ENCODE measurements at places on chromosomes 4 and X.

DNA sequence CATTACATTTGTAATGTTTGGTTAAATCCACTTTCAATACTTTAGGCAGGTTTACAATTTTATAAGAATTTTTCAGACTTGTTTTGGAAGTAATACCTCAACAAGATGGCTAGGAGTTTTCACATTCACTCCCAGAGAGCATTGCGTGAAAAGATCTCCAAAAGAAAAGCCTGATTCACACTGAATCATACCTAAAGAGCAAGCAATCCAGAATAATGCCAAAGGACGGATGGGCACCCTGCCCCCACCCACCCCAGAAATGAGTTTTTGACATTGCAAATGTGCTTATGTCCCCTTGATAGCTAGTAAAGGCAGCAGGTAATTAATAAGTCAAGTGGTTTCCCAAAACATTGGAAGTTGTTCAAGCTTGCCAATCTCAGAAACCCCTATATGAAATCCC is 557.7 kb upstream of the TENM3 start:
- DNase-seq: no peak

- DNase-seq: no peak
Measured at GRCh38 chr4:95676190-95676589, 127.4 kb upstream of the UNC5C start.

- no peak for DNase-seq
Measured at GRCh38 chrX:10230222-10230621, 73.4 kb downstream of the CLCN4 start.

DNA sequence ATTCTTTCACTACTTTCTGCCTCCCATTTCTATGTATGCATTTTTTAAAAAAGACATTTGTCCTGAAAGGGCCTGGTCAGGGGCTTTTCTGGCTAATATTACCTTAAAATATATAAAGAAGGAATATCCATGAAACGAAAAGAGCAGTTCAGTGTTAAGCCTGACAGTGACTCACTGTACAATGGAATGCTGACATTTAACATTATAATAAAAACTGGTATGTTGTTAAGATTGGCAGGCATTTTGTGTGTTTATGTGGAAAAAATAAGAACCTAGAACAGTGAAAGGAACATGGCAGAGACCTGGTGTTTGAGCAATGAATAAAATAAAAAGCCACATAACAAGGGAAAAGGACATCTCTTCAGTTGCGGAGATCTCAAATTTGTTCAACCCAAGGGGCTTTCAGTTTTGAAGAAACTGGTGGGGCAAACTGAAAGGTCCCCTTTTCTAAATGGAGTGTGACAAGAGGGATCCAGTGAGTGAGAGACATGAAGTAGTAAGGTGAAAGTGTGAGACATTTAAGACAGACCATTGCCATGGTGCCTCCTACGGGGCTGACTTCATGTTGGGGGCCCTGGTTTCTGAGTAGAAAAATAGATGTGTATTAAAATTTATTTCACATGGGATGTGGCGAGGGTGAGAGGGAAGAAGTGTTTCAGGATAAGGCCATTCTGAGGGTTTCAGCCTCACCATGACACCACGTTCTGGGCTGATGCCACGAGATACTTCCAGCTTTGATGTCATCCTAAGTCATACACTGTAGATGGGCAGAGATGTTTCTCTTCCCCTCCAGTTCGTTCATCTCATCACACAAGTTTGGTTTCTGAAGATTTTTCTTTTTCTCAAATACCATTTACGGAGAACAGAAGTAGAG is 324.9 kb downstream of the PPP3CA start:
- no peak for DNase-seq

- no peak for DNase-seq
Measured at GRCh38 chr4:189048119-189048518, 892.6 kb upstream of the FRG1 start.

DNA sequence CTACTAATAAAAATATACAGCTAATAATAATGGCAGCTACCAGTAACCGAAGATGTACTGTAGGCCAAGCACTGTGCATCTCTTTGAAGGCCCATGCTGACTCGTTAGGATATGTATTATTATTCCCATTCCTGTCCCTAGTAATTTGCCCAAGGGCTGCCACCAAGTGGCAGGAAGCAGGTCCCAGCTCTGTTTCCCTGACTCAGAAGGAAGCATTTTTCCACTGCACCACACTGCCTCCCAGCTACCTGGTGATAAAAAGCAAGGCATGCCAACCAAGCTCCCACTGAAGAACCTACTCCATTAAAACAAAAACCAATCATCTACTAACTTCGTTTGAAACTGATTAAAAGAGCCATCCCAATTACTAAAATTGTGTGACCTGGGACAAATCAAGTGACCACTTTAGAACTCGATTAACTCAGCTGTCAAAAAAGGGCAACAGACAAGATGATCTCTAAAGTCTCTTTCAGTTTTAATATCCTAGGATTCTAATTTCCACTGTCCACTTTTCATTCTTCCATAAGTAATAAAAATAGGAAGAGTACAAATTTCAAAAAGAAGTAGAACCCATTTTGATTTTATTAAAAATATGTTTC is 24.3 kb upstream of the PGM2 start:
- DNase-seq: no peak

- no peak for DNase-seq
Measured at GRCh38 chr4:70334681-70335080, at the start of gene CABS1. CABS1 (plus strand) TSS chr4:70334981; CDS start chr4:70335040, 59 bp downstream.

DNA sequence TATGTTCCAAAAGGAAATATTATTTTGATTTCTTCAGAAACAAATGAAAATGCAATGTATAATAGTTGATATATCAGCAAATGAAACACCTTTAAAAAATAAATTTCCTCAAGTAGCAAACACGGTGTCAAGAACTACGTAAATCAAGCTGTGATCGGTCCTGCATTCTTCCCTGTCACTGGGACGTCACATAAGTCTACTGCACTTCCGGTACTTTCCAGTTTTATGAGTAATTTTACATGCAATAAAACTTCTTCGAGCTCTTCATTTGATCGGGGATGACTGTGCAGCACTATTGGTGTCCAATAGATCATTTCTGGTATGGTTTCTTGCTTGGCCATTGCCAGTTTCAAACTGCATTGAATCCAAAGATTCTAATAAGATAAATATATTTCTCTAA is 114.0 kb upstream of the VEGFC start:
- DNase-seq: no peak

DNA sequence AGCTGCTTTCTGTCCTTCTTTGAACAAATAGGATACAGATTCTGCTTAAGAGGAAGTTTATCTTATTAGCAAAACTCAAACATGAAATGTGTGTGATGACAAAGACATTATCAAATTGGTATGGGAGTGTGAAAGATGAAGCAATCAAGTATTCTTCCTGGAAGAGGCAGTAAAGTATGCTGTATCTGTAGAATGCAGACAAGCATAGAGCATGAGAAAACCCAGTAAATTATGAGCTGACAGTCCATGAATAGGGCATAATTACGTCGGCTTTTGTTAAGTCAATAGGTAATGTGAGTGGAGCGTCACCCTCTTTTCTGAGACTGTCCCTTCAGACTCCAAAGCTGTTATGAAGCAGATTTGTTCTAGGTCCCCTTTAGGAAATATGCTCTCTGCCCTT is 458.6 kb upstream of the NWD2 start:
- no peak for DNase-seq

DNA sequence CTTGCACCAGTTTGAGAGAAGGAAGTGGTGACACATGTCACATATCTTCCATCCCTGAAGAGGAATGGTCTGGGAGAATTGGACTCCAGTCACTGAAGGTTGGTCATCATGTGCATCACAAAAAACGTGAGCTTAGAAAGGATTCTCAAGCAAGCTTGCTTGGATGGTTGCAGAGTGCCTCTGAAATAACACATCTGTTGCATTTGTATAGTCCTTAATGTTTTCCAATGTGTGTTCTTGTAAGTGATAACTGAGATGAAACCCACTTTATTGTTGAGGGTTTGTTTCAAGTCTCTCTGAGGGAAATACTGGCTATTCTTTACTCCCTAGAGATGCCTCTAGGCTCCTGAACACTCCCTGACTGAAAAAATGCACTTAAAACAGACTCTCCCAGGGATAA is 184.5 kb upstream of the MBNL3 start:
- no peak for DNase-seq

DNA sequence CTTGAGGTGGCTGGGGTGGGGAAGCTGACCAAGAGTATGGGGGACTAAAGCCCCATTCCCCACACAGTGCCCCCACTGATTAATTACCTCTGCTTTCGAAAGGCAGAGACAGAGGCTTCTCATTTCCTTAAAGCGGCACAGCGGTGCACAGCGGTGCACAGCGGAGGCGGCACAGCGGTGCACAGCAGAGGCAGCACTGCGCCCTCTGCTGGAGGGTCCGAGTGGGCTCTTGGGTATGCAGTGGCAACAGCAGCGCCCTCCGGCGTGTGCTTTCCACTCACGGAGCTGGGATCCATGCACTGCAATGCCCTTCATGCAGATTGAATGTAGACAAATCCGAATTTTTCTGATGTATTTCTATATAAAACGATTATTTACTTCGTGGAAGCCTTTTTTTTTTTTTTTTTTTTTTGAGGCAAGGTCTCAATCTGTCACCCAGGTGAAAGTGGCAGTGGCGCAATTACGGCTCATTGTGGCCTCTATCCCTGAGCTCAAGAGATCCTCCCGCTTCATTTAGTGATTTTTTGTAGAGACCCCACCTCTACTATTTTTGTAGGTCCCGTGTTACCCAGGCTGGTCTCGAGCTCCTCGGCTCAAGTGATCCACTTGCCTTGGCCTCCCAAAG is 19.7 kb upstream of the PRPS2 start:
- peak; percentile 48 for DNase-seq

DNA sequence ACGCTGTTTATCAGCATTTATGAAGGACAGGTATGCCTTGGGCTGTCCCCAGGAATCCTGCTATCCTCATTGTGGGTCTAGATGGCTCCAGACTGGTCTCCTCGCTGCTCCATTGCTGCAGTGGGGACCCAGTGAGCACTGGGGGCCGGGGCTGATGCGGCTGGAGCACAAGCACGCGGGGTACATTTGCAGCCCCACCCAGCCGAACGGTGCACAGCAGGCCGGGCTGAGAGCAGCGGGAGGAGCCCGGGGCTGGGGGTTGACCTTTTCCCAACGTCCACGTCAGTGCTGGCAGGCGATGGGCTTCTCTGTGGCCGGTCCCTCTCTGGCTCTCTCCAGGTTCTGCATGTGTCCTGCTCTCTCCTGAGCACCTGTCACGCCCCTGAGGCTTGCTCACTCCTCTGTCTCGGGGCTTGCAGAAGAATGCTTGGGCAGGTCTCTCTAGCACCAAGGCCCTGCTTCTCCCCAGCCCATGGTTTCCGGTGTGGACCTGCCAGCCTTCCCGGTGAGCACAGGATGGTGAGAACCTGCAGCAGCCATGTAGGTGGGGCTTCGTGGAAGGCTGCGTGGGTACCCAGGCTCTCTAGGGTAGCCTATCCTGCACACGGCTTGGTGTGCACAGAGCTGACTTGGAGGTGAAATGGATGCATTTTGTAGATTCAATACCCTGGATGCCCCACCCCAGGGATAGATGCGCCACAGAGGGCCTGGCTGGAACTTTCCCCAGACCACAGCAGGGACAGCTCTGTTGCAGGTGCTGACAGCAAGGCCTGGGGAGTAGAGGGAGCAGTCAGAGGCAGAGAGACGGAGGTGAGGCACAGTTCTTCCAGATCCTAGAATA is 89.1 kb upstream of the ADRA2C start:
- no peak for DNase-seq

DNA sequence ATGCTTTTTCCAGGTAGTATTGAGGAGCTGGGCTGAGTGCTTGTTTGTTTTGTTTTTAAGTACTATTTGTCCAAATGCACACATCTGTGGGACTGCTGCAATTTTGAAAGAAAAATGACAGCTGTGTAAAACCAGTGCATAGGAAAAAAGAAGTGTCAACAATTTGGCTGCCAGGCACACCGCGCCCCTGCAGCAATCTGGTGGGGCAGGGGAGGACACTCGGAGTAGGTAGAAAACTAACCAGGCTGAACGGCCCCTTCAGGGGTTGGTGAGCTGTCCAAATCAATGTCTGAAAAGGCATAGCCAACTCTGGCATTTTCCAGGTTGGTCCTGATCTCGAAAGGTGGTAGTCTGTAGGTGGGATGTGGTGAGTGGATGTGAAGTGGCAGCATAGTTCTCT is 1.1 kb downstream of the LDOC1 start:
- DNase-seq: no peak

DNA sequence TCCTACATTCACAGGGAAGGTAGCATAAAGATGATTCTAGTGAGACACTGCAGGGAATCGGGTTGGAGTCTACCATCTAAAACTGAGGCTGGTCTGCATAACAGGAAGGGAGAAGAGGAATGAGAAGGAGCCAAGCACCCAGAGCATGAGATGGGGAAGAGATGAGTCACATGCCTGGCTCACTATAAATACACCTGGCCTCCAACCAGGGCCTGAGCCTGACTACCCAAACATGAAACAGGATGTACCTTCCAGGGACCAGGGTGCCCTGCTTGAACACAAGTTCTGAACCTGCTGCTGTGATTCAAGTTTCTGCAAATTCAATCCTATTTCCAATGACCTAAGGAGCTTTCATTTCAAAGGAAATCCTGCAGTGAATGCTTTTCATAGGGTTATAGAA is 24.9 kb downstream of the CD99L2 start:
- no peak for DNase-seq

GRCh38 chrX:110050386-110050785 is 47.5 kb downstream of the TMEM164 start:
- DNase-seq: no peak
